ENCODE measurements at places on chromosomes 13 and 19. TPM values are rescaled to one million over a fixed set of nuclear protein-coding genes. Genes with fewer than 3 reads are reported as not detected.
A peak's percentile ranks its signal among the peaks of the same experiment; 100 is the strongest.

Gene SGCG
- not detected for total RNA-seq

- DNase-seq: no peak
- no peak overlapping the region for H3K27ac ChIP-seq
- H3K4me3 ChIP-seq: no peak overlapping the region
- H3K4me1 ChIP-seq: no peaks in the 10 kb centered on the region
- H3K36me3 ChIP-seq: no peaks in the 10 kb centered on the region
- H3K27me3 ChIP-seq: no peaks in the 10 kb centered on the region
Measured at GRCh38 chr13:24865163-24865953, 101.4 kb downstream of the RNF17 start.

GRCh38 chr19:55303477-55303876 lies 19.7 kb downstream of the BRSK1 start:
- no peak overlapping the region for H3K4me3 ChIP-seq
- H3K36me3 ChIP-seq: no peaks in the 10 kb centered on the region
- peaks cover 17% of the 10 kb centered on the region for H3K4me1 ChIP-seq
- no peak overlapping the region for H3K27ac ChIP-seq

GRCh38 chr13:76733671-76734070 lies 152.5 kb downstream of the KCTD12 start:
- no peak overlapping the region for H3K4me3 ChIP-seq
- H3K27me3 ChIP-seq: no peaks in the 10 kb centered on the region

DNA sequence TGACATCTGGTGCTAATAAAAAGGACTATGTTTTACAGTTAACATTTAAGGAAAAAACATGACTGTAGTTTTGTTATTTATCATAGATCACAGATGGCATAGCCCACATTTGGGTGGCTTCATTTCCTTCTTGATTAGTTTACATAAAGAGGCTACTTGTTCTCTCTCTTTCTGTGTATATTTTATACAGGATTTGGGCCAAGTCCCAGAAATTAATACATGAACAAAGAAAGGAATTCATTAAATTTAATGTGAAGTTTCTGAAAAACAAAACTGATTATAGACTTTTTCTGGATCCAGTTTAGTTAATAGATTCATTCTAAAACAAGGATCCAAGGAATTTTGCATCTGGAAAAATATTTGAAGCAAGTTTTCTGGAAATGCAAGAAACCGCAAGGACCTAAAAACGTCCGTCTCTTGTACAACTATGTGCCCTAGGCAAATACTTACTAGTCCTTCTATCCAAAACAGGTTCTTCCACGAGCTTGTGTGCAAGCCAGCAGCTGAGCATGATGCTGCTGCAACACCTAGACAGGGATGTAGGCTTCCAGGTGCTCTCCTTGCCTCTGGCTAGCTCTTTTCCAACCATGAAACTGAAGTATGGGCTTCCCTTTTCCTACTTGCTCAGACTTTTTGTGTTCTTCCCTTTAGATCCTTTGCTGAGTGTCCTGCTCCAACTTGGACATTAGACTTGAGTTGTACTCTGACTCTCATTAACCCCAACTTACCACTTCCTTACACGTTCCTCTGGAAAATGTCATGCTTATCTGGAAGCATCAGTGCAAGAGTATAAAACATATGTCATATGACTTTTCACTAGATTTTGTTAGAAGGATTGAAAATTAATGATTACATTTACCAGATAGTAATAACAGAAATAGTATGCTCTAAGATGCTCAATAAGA lies 161.5 kb upstream of the STARD13 start:
- no peaks in the 10 kb centered on the region for H3K27me3 ChIP-seq
- DNase-seq: no peak
- H3K4me3 ChIP-seq: no peak overlapping the region
- no peaks in the 10 kb centered on the region for H3K4me1 ChIP-seq
- H3K36me3 ChIP-seq: no peaks in the 10 kb centered on the region
- no peak overlapping the region for H3K27ac ChIP-seq

Gene LGALS14
- not detected for total RNA-seq

- H3K36me3 ChIP-seq: no peaks in the 10 kb centered on the region
- DNase-seq: no peak
- H3K27ac ChIP-seq: no peak overlapping the region
- H3K27me3 ChIP-seq: no peaks in the 10 kb centered on the region
- H3K4me3 ChIP-seq: no peak overlapping the region
Measured at GRCh38 chr13:100365680-100366079, 222.9 kb downstream of the GGACT start.

Gene FGF21
- not detected for total RNA-seq

Gene LAIR2
- total RNA-seq: 1.3 TPM

DNA sequence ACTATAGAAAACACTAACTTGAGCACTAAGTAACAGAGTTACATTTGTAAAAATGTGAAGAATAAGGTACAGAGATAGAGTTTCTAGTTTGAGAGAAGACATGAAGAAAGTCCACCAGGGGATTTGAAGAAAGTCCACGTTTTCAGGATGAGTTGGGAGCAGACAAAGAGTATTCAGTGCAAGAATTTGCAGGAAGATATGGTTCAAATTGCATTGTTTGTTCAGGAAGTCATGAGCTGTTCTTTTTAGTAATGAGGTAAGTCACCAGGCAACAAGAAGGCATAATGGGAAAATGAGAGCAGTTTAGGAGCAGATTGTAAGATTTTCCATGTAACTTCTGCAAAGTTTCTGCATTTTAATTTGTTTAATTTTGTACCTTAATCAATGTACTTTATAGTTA lies 618.0 kb downstream of the DACH1 start:
- no peaks in the 10 kb centered on the region for H3K27me3 ChIP-seq
- H3K27ac ChIP-seq: no peak overlapping the region
- no peak overlapping the region for H3K4me3 ChIP-seq

GRCh38 chr13:38530492-38530891 lies 156.4 kb upstream of the FREM2 start:
- no peak for DNase-seq
- no peaks in the 10 kb centered on the region for H3K4me1 ChIP-seq
- no peaks in the 10 kb centered on the region for H3K36me3 ChIP-seq

- H3K4me1 ChIP-seq: peaks cover 33% of the 10 kb centered on the region
- H3K4me3 ChIP-seq: peak overlapping the region; percentile 15
- H3K27ac ChIP-seq: no peak overlapping the region
- H3K27me3 ChIP-seq: no peaks in the 10 kb centered on the region
- H3K36me3 ChIP-seq: no peaks in the 10 kb centered on the region
Measured at GRCh38 chr13:41130356-41130755, 2.2 kb downstream of the KBTBD6 start.

DNA sequence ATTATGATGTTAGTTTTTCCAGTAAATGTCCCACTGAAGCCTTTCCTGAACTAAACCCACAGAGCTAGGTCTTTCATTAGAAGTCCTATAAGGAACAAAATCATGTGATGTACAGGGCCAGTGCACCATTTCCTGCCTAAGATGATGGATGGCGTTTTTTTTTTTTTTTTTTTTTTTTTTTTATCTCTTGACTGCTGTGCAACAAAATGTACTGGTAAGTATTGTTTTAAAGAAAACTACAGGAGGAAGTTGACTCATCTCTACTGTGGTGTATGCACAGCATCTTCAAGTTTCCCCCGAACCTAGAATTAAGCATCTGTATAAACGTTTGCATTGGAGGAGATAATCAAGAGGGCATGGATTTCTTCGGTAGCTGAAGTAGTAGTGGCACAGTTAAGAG lies 197.5 kb downstream of the NBEA start:
- H3K27me3 ChIP-seq: no peaks in the 10 kb centered on the region
- no peaks in the 10 kb centered on the region for H3K4me1 ChIP-seq
- no peak overlapping the region for H3K27ac ChIP-seq
- H3K4me3 ChIP-seq: no peak overlapping the region
- no peak for DNase-seq

Gene ZNF132
- 7.7 TPM for total RNA-seq

GRCh38 chr13:49977992-49978391 lies 18.9 kb upstream of the TRIM13 start:
- H3K27ac ChIP-seq: no peak overlapping the region
- H3K4me3 ChIP-seq: no peak overlapping the region
- no peak for DNase-seq

Gene CYP4F2
- total RNA-seq: 0.29 TPM

Gene SLC15A1
- not detected for total RNA-seq

Gene NAPSA
- total RNA-seq: 4.0 TPM

Gene LRG1
- 0.19 TPM for total RNA-seq
